Activated naive CD4-positive, alpha-beta T cell treated with Interleukin-2 at 50 U/mL for 16 hours (primary cell): ENCODE measurements at places on chromosomes 13 and 19.

GRCh38 chr19:29651622-29652394 is 13.5 kb upstream of the PLEKHF1 start:
- no peak for DNase-seq

DNA sequence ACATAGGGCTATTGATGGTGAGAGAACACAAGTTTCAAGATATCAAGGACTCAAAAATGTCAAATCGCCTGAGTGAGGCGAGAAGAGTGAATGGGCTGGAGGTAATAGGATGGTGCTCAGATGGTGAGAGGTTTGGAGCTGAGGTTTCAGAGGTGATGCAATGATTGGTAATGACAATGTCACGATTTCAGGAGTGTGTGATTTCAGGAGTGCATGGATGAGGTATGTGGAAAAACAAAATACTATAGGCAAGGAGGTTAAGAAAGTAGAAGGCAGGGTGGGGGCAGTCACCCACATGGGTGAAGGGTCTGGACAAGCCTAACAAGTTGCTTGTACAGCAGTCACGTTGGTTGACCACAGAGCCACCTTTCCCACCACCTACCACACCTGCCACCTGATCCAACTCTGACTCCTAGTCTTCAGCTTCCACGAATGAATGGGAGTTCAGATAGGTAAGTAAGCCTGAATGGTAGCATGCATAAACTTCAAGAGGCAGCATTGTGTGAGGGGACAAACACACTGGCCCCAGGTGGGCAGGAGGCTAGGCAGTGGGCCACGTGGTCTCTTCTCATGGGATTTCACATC is 71.5 kb downstream of the RUBCNL start:
- DNase-seq = no peak

DNA sequence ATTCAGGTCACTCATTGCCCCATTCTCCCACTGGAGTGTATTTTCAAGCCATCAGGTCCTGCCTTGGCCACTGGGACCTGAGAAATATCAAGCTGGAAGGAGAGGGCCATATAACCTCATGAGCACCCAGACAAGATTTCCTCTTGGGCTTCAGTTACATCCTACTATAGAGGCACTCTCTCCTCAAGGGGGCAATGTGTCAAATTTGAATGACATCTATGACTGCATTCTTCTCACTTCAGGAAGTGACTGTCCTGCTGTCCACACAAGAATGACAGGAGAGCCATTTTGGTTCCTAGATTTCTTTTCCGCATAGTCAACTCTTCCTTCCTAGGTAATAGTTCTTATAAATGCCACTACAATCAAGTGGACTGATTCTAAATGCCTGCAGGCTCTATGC is 416.2 kb downstream of the DIAPH3 start:
- DNase-seq = no peak

- DNase-seq = no peak
These were observed 10.2 kb upstream of the N4BP2L2 start for GRCh38 chr13:32548837-32549236.

DNA sequence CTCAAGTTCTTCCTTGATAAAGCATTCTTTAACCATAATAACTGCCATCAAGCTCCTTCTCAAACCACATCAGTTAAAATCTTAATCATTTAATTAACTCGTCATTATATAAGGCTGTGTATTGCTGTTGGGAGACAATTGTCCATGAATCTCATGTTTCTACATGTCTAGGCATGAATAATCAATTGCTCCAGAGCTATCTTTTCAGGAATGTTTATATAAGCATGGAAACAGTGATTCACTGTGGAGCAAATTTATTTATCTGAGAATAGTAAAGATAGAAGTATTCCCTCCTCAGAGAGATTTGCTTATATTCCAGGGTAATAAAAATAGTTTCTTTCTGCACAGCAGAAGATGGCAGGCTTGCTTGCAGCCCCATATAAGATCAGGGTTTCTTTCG is 71.1 kb downstream of the CBY2 start:
- no peak for DNase-seq

GRCh38 chr19:47186446-47187334 is 44.3 kb downstream of the BBC3 start:
- DNase-seq = peak; percentile 85
